Suprapubic skin (tissue), 4 donors: ENCODE measurements at places on chromosomes 7 and 10. TPM values are rescaled to one million over a fixed set of nuclear protein-coding genes. Genes with fewer than 3 reads are reported as not detected.

DNA sequence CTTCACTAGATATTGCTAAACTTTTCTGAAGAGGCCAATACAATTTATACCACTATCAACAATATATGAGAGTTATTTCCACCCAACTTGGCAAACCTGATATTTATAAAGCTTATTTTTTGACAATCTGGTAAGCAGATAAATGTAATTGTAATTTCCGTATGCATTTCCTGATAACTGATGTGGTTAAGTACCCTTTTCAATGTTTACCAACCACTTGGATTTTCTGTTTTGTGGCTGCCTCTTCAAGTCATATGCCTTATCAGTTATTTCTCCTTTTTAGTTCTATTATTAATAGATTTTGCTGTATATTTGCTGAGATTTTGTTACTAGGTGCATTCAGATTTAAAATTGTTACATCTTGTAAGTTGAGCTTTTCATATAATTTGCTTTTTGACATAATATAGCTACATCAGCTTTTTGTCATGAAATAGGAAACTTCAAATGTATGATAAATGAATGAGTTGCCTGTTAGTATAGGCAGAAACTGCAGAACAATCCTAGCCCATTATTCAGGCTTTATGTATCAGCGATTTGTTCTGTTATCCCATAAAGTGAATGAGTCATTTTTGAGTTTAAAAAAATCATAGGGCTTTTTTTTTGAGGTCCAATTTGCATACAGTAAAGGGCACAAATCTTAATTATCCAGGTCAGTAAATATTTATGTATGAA lies 11.5 kb downstream of the SGPL1 start:
- no peak for DNase-seq
- no peak overlapping the region for H3K4me3 ChIP-seq
- no peaks in the 10 kb centered on the region for H3K27me3 ChIP-seq
- H3K4me1 ChIP-seq = peaks cover 11% of the 10 kb centered on the region

DNA sequence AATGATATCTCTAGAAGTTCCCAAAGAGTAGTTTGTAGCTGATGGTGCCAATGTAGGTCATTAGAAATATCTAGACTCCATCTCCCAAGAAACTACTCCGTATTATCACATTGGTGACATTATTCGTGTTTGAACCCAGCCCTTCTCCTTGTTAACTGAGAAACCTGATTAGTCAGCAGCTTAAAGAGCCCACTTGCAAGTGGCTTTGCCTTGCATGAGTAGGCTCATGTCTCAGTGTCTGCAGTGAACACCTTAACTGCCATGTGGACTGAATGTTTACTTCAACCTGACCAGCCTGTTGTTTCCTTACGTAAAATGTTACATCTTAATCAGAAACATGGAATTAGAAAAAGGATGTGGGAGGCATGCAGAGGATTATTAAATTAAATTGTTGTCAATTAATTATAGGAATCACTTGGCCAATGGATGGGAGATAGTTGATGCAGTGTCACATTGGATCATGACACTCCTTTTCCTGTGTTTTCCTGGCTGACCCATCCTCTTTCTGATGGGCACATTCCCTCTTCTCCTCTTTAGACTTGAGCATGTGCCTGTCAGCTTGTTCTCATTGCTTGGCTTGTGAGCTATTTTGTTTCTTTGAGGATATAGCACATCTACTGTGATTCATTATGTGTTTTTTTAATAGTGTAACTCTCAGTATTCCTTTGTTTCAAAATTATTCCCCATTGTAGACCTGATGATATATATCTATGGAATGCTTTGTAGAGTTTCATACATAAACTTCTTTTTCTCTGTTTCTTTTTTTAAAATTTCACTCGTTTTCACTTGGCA lies 18.0 kb downstream of the STARD3NL start:
- H3K4me3 ChIP-seq = no peak overlapping the region
- DNase-seq = no peak
- no peaks in the 10 kb centered on the region for H3K27me3 ChIP-seq
- no peak overlapping the region for H3K27ac ChIP-seq

DNA sequence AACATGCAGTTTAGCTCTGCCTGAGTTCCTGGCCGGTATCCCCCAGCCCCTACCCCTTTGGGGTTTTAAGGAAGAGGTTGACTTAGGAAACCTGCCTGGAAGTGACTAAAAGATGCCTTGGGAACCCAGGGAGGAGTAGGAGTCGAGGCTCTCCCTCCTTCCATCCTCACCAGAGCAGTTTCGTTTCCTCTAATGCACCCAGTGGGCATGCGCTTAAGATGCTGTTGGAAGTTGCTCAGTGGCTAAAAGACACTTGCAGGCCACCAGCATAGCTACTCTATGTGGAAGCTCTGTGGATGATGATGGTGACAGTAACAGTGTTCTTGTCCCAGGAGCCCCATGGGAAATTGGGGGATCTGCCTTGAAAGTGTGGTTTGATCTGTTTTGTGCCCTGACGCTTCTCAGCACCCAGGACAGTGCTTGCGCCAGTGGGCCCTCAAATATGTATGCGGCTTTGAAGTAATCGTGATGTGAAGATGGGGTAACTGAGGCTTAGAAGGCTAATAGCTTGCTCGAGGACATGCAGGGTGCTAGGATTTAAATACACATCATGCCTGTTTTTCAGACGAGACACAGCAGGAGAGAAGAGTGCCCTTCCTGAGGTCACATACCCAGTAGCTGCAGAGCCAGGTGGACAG lies 32.0 kb downstream of the TBATA start:
- H3K4me3 ChIP-seq = no peak overlapping the region
- no peaks in the 10 kb centered on the region for H3K36me3 ChIP-seq
- no peaks in the 10 kb centered on the region for H3K27me3 ChIP-seq
- H3K4me1 ChIP-seq = no peaks in the 10 kb centered on the region
- no peak for DNase-seq
- H3K27ac ChIP-seq = no peak overlapping the region

DNA sequence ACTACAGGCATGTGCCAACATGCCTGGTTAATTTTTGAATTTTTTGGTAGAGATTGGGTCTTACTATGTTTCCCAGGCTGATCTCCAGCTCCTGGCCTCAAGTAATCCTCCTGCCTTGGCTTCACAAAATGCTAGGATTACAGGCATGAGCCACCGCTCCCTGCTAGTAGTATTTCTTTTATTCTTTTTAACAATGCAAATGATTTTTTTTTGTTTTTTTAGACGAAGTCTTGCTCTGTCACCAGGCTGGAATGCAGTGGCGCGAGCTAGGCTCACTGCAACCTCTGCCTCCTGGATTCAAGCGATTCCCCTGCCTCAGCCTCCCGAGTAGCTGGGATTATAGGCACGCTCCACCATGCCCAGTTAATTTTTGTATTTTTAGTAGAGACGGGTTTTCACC lies 58.1 kb downstream of the SVIL start:
- H3K4me1 ChIP-seq = no peaks in the 10 kb centered on the region
- DNase-seq = no peak
- H3K27ac ChIP-seq = no peak overlapping the region
- no peaks in the 10 kb centered on the region for H3K36me3 ChIP-seq
- no peak overlapping the region for H3K4me3 ChIP-seq
- H3K27me3 ChIP-seq = no peaks in the 10 kb centered on the region

- no peak for DNase-seq
- no peak overlapping the region for H3K4me3 ChIP-seq
- H3K27ac ChIP-seq = peak overlapping the region; percentile 28
- H3K27me3 ChIP-seq = peaks cover 18% of the 10 kb centered on the region
- H3K36me3 ChIP-seq = no peaks in the 10 kb centered on the region
Observed at GRCh38 chr7:155210356-155210755, 87.3 kb upstream of the INSIG1 start.

DNA sequence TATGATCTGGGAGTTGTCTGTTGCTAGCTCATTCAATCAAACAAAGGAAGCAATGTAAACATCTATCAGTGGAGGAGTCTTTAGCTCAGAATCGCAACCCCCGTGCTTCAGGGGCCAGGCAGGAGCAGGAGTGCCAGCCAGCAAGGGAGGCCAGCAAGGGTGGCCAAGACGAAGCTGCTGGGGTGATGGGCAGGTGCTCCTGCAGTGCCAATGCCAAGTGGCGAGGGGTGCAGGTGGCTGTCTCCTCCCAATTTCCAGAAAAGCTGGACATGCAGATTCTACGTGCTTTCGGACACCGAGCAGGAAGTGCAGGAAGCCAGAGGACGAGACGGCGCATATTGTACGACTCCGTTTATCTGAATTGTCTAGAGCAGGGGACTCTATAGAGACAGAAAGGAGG lies 48.1 kb upstream of the EBF3 start:
- H3K36me3 ChIP-seq = no peaks in the 10 kb centered on the region
- H3K27me3 ChIP-seq = peaks cover 8% of the 10 kb centered on the region
- no peak overlapping the region for H3K27ac ChIP-seq
- peaks cover 8% of the 10 kb centered on the region for H3K4me1 ChIP-seq
- no peak overlapping the region for H3K4me3 ChIP-seq
- DNase-seq = no peak

DNA sequence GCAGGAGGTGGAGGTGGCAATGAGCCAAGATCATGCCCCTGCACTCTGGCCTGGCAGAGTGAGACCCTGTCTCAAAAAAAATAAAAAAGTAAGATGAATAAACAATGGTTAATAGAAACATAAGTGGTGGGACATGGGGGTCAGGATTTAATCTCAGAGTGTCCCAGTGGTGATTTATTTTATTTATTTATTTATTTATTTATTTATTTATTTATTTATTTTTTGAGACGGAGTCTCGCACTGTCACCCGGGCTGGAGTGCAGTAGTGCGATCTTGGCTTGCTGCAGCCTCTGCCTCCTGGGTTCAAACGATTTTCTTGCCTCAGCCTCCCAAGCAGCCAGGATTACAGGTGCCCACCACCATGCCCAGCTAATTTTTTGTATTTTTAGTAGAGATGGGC lies 482.6 kb upstream of the GALNT17 start:
- no peaks in the 10 kb centered on the region for H3K36me3 ChIP-seq
- no peak overlapping the region for H3K27ac ChIP-seq
- no peaks in the 10 kb centered on the region for H3K4me1 ChIP-seq
- H3K27me3 ChIP-seq = no peaks in the 10 kb centered on the region

GRCh38 chr7:29284696-29285443 lies 90.3 kb downstream of the CHN2 start:
- peak overlapping the region; percentile 14 for H3K27ac ChIP-seq
- H3K4me1 ChIP-seq = peaks cover 20% of the 10 kb centered on the region
- H3K27me3 ChIP-seq = no peaks in the 10 kb centered on the region
- no peak overlapping the region for H3K4me3 ChIP-seq
- no peak for DNase-seq

DNA sequence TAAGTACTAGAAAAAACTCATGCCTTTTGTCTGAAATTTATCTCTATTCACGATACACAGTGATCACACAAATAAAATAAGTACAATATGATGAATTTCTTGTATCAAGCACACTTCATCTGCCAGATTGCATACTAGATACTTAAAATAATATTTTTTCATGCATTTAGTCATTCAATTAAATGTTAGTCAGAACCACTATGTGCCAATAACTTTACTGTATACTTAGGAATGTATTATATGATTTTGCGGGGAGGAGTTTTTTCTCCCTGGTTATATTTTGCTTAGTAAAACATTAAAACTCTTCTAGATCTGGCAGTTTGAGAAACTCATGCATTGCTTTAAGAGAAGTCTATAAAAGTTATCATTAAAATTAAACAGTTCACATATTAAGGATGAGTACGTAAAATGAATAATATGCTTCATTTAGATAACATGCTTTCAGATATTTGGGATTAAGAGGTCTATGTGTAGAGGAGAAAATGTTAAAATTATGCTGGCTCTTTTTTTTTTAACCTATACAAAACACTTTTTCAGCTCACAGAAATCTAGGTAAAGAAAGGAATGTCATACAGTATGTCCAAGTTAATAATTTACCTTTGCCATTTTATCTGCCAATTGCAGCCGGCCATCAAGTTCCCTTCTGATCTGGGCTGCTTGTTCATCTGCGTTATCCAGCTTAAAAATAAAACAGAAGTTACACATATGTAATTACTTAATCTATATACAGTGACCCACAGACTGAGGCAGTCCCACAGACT lies 70.1 kb downstream of the RNF133 start:
- no peaks in the 10 kb centered on the region for H3K36me3 ChIP-seq
- no peak overlapping the region for H3K4me3 ChIP-seq
- H3K27ac ChIP-seq = no peak overlapping the region
- no peaks in the 10 kb centered on the region for H3K27me3 ChIP-seq
- no peaks in the 10 kb centered on the region for H3K4me1 ChIP-seq

- H3K4me3 ChIP-seq = no peak overlapping the region
- peaks cover 23% of the 10 kb centered on the region for H3K4me1 ChIP-seq
- no peak for DNase-seq
- H3K27ac ChIP-seq = no peak overlapping the region
- H3K27me3 ChIP-seq = peaks cover 7% of the 10 kb centered on the region
Observed at GRCh38 chr10:30062090-30062489, 2.7 kb upstream of the JCAD start.

- no peaks in the 10 kb centered on the region for H3K36me3 ChIP-seq
- H3K4me1 ChIP-seq = peaks cover 10% of the 10 kb centered on the region
- no peak overlapping the region for H3K4me3 ChIP-seq
- DNase-seq = no peak
Observed at GRCh38 chr10:117000580-117000979, 4.4 kb downstream of the SHTN1 start.

GRCh38 chr7:7479275-7479805 lies 56.3 kb downstream of the COL28A1 start:
- no peak overlapping the region for H3K27ac ChIP-seq
- no peaks in the 10 kb centered on the region for H3K4me1 ChIP-seq
- DNase-seq = no peak

DNA sequence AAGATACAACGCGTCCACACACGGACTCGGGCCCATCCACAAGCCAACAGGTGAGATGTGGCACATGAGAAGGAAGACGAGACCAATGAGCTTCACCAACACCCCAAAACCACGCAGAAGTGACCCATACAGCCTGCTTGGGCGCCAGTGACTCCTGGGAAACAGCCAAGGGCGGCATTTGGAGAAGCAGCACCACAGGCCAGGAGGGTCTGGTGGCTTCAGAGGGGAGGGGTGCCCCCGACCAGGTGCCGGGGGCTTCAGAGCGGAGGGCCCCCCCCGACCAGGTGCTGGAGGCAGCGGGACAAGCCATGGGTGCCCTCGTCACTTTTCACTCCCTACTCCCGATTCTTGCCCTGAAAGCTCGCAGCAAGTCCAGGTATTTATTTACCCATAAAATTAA lies 140.1 kb downstream of the DIP2C start:
- no peak overlapping the region for H3K27ac ChIP-seq
- DNase-seq = no peak
- H3K4me1 ChIP-seq = peaks cover 17% of the 10 kb centered on the region
- H3K36me3 ChIP-seq = no peaks in the 10 kb centered on the region

DNA sequence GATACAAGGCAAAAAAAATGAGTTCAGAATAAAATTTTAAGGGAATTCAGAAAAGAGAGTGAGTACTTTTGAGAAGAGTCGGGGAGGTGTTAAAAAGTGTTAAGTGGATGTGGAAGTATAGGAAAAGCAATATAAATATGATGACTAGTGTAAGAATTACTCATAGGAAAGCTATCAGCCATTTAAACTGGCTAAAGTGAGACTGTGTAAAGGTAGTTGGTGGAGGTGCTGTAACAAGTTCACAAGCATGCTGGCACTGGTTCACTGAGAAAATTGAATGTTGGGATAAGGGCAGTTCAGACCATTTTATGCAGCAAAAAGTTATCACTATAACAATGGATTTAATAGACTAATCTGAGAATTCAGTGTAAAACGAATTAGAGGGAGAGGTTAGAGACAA lies 179.0 kb upstream of the DKK1 start:
- no peak for DNase-seq
- no peaks in the 10 kb centered on the region for H3K4me1 ChIP-seq
- no peak overlapping the region for H3K4me3 ChIP-seq
- no peak overlapping the region for H3K27ac ChIP-seq

GRCh38 chr10:130003166-130003565 lies 39.1 kb upstream of the EBF3 start:
- H3K27me3 ChIP-seq = no peaks in the 10 kb centered on the region
- DNase-seq = no peak
- H3K4me3 ChIP-seq = no peak overlapping the region
- no peaks in the 10 kb centered on the region for H3K4me1 ChIP-seq

Gene NODAL
- total RNA-seq = not detected

Gene C10orf105
- total RNA-seq = not detected

Gene EN2
- total RNA-seq = 0.56 TPM

Gene POR
- 86.2 TPM for total RNA-seq
